Stimulated activated CD8-positive, alpha-beta memory T cell treated with anti-CD3 and anti-CD28 coated beads, Interleukin-7, amount 100 ng/mL, for 24 hours (primary cell): ENCODE measurements at places on chromosomes 6 and 20.

GRCh38 chr6:151399679-151400078, 8.3 kb upstream of the ZBTB2 start:
- DNase-seq: no peak

- DNase-seq: no peak
Observed at GRCh38 chr20:2145376-2145775, 43.7 kb downstream of the STK35 start.

- no peak for DNase-seq
Observed at GRCh38 chr6:112016320-112016719, 37.6 kb upstream of the CCN6 start.

- DNase-seq: no peak
Observed at GRCh38 chr6:4923081-4923480, 80.8 kb downstream of the RPP40 start.

GRCh38 chr6:44782892-44783291, 395.4 kb downstream of the CDC5L start:
- no peak for DNase-seq

DNA sequence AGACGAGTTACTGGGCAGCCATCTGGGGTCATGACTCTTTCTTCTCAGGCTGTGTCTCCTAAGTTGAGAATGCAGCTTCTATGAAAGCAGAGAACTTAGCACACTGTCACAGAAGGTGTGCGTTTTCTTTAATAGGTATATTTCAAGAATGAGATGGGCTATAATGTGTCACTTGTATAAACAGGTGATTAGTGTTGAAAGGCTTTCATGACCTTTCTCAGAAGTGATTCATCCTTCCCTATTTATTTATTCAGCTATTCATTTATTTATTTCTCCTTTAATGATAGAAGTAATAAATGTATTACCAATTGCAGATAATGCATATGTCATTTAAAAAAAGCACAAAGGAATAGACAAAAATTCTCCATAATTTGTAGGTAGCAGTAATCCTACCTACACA, 157.2 kb upstream of the COL21A1 start:
- no peak for DNase-seq
